ENCODE measurements at places on chromosomes 13 and 19. TPM values are rescaled to one million over a fixed set of nuclear protein-coding genes. Genes with fewer than 3 reads are reported as not detected.

Gene ETV2
- 0.87 TPM for total RNA-seq

- no peak for DNase-seq
These were observed 17.3 kb upstream of the ZNF14 start for GRCh38 chr19:19749908-19750841.

GRCh38 chr13:80558074-80558473 lies 217.1 kb upstream of the SPRY2 start:
- no peak for DNase-seq

DNA sequence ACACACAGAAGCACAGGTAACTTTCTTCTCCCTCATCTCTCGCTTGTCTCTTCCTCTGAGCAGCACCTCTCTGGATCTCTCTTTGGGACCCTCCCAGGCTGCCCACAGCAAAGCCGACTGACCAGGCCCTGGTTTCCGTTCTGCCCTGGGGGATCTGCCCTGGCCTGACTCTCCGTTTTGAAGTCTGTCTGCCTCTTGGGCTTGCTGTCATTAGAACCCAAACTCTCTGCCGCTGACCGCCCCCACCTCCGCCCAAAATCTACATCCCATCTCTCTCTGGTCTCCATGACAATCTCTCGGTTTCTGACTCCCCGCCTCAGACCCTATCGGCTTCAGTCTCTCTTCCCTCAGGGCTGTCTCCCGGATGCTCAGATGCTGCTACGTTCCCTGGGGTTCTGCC lies 6.9 kb downstream of the KCNC3 start:
- no peak for DNase-seq

DNA sequence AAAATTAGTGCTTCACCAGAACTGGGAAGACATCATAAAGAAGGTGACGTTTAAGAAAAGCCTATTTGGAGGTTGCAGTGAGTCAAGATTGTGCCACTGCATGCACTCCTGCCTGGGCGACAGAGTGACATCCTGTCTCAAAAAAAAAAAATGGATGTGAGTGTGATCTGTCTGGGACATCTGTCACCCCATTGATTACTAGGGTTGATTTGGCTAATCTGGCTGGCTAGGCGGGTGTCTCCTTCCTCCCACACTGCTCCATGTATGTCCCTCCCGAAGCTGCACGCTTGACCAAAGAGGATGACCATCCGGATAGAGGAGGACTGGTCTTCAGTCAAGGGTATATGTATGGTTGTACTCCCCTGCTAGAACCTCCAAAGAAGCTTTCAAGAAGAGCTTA lies 2.6 kb downstream of the GTF2F2 start:
- DNase-seq = no peak

DNA sequence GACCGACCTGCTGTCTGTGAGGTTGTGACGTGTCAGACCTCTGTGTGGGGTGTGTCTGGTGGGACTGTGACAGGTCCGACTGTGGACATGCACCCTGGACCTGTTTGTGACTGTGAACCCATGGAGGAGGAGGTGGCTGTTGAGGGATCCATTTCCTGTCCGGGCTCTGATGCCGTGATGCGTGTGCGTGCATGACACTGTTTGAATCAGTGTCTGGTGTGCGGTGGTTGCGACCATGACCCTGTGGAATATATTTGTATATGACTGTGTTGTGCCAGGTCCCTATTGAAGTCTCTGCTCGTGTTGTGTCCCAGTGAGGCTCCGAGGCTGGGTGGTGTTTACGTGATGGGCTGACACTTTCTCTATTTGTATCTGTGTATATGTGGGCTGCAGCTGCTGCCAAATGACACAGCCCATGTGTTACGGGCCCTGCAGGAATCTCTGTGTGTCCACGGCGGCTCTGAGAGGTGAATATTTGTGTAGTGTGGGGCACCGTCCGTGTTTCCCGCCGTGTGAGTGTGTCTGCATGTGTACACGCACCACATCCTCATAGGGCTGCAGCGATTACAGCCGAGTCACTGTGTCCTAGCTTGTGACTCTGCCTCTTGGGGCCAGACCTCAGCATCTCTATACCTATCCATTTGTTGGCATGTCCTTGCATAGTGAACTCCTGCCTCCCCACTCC lies 18.3 kb downstream of the CCDC97 start:
- DNase-seq = no peak

GRCh38 chr13:101144808-101145419 lies 271.4 kb downstream of the NALCN start:
- DNase-seq = peak; percentile 74
